HL-60 (cell line): ENCODE measurements at places on chromosomes 4 and X.

GRCh38 chr4:78310007-78310739, 241.4 kb upstream of the ANXA3 start:
- no peak for DNase-seq

GRCh38 chr4:15239866-15240265, 188.0 kb upstream of the C1QTNF7 start:
- no peak for DNase-seq

- no peak for DNase-seq
Measured at GRCh38 chr4:7719354-7720174, 220.1 kb downstream of the AFAP1 start.

- DNase-seq, result no peak
Measured at GRCh38 chr4:153218961-153219360, 14.7 kb downstream of the TRIM2 start.

GRCh38 chrX:94216738-94217137, 542.7 kb downstream of the FAM133A start:
- no peak for DNase-seq

DNA sequence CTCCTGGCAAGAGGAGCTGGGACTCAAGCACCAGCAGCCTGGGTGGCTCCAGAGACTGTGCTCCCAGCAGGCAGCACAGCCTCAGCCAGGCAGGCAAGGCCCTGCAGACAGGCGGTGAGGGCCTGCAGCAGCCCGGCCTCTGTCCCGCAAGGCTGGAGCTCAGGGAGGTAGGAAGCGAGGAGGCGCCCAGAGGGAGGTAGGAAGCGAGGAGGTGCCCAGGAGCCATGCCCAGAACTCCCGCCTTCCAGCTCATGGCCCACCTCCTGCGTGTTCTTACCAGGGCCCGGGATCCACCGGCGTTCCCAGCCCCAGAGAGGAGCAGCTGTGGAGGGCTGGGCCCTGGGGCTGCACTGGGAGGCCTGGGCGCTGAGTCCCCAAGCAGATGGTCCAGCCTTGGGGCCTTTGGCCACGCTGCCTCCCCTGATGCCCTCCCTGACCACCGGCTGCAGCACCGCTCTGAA, 133.1 kb downstream of the HMX1 start:
- no peak for DNase-seq

- DNase-seq, result no peak
Measured at GRCh38 chrX:15511563-15511962, 11.0 kb downstream of the BMX start.

DNA sequence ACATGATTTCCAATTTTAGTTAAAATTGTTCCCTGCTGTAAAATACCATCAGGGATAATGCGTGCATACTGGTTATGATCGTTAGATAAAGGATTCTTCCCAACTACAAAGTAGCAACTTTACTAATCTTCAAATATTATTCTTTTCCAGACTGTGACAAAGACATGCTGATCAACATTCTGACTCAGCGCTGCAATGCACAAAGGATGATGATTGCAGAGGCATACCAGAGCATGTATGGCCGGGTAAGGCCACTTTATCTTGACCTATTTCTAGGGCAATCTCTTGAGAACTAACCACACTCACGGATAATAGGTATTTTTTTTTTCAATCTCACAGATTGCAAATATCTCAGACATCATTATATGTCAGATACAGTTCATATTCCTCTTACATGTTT, 47.0 kb downstream of the ANXA10 start:
- no peak for DNase-seq

GRCh38 chr4:82217986-82218715, 155.6 kb downstream of the HNRNPD start:
- no peak for DNase-seq

- DNase-seq, result peak; percentile 52
Measured at GRCh38 chrX:2707334-2707760, 16.3 kb downstream of the CD99 start.

DNA sequence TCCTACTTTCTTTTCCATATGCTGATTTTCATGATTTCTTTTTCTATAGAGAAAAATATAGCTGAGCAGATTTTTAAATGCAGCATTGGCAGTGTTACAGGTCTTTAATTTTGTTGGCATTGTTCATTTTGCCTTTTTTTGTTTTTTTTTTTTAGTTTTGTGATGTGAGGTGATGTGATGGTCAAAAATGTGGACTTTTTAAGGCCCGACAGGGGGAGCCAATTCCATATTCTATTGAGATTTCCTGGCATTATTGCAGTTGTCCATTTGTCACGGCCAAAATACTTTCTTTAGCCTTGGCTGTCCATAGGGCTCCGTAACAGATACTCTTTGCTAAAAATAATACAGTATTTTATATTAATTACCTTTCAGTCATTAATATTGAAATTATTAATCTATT, 47.8 kb downstream of the SLIT2 start:
- DNase-seq, result no peak

DNA sequence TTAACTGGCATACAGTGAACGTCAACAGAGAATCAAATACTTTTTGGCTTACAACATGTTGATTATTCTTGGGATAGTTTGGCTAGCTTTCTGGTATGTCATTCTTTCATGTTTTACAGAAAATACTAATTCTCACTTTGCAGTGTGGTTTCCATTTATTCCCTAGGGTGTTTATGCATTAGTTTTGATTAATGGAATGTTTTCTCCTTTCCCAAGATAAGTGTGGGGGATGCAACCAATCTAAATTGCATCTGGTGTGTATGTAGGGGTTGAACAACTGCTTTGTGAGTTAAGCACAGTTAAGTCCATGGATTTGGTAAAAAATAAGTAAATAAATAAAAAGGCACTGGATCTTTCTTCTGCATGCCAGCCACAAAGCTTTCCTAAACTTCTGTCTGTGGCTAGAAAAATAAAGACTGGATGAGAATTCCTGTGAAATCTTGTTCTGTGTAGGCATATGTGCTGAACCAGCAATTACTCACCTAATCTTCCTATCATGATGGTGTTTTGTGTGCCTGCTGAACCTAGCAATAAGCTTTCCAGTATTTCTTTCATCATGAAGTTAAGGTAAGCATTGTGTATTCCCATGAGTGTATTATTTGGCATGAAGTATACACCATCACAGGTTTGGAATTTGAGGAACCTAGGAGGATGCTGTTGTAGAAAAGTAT, 50.6 kb upstream of the TENM3 start:
- no peak for DNase-seq

GRCh38 chrX:38277802-38278201, 49.5 kb downstream of the RPGR start:
- DNase-seq, result no peak

DNA sequence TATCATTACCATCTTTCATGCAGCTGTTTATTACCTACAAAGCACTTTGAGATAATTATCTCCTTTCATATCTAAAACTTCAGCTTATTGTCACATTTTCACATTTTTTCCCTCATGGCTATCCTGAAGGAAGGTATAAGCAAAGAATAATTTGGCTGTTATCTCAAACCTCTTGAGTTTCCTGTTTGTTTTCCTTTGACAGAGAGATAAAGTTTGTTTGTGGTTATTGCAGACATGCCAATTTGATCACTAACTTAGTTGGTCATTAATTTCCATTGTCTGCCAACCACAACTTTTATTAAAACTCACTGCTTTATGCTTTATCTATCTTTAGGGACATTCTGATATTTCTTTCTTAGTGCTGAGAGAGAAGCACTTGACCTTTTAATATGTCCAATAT, 89.8 kb upstream of the SPANXB1 start:
- no peak for DNase-seq

GRCh38 chrX:153487590-153488071, 7.1 kb upstream of the BGN start:
- no peak for DNase-seq

DNA sequence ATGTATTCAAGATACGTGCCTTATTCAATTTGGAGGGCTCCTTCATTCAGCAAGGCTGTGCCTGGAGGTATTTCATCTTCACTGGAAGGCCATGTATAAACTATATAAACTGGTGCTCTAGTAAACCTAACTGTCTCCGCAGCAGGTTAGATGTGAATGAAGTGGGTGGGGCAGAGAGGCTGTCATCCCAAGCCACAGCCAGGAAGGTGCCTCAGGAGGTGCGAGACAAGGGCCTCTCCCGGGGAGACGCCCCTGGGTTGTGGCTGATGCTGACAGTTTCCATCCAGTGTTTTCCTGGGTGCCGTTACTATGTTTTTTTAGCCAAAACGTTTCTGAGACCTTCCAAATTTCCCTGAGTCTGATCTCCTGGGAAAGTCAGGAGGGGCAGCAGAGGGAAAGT, 221.5 kb upstream of the RPL34 start:
- no peak for DNase-seq

DNA sequence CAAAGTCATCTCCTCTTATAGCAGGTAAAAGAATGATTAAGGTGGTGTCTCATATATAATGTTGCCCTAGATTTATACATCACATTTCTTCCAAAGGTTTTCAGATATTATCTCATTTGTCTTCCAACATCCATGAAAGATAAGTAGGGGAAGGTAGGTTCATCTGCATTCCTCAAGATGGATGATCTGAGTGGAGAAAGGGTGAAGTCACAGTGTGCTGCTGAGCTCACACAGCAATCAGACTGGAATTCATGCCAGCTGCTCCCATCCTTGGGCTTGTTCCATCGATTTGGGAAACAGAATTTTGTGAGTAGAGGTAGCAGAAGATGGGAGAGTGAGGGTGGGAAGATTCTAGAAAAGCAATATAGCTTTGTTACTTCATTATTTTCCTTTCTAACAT, 482.4 kb downstream of the INPP4B start:
- DNase-seq, result no peak

DNA sequence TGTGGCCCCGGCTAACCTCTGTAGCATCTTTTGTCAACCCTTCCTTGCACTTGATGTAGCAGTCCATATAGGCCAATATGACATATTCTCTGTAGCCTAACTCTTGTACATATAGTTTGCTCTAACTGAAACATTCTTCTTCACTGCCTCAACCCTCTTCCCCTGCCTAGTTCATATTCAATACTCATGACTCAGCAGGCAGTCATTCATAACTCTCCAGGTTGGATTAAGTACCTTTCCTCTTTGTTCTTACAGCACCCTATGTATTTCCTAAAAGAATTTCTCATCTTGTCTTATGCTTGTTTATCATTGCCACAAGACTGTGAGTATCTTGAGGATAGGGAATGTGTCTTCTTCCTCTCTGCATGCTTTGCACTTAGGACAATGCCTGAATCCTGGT, 76.9 kb downstream of the TMLHE start:
- DNase-seq, result no peak

GRCh38 chr4:121764702-121765367, at the start of gene SMIM43:
Gene SMIM43, minus strand, starts transcription at chr4:121765164. Its CDS starts 59 bp downstream, at chr4:121765105.
- no peak for DNase-seq

- DNase-seq, result no peak
Measured at GRCh38 chrX:104254442-104255115, at the start of gene ESX1. Gene ESX1, minus strand, starts transcription at chrX:104254933. Its CDS starts 84 bp downstream, at chrX:104254849.

DNA sequence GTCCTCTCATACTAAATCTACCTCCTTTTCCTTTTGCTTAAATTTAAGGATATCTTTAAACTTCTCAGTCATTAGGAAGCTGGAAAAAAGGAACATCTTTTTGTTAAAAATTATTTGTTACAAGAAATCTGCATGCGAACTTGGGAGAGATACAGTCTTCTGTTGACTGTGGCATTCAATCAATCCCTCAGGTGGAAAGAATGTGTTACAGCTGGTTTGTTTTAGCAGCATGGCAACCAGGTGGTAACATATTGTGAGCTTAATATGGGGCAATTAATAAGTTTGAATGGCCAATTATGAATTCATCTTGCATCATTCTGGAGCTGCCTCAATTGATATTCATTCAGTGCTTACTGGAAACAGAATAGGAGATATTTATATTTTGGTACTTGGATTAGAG, 135.0 kb downstream of the GC start:
- no peak for DNase-seq

DNA sequence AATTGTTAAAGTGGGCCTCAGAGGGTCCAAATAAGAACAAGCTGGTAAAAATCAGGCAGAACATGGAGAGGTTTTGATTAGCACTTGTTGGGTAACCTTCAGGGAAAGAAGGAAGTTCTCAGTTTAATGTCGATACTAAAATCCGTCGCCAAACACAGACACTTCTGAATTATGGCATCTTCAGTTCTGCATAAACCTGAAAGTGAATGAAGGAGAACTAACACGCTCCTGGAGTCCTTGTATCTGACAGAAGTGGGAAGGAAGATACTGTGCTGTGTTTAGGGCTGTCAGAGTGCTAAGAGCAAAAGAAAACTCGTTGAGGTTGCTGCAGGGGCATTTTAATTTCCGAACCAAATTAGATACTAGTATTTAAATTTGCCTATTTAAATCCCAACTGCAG, 106.2 kb downstream of the TMA16 start:
- DNase-seq, result no peak

DNA sequence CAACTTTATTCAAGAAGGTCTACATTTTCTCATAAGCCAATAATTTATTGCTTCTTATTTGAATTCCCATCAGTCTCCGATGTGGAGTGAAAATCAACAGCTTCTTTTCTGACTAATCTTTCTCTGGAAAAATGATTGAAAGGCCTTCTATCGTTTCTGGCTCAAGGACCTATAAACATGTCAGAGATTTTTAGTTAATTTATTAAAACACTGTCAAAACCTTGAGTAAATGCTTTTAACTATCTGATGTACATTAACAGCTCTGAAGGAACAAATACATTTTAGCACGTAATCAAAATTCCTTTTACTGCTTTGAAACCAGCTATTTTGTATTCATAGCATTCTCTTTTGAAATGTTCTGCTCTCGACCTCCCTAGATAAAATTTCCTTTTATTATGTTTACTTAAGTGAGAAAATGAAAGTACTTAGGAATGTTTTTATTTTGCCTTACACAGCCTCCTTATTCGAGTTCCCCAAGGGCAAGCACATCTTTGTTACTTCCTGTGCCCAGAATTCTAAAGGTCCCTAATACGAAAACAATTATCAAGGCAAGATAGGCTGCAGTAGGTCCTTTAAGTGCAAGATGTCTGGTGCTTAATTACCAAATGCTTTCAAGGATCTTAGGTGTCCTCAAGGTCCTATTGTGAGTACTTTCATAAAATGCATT, 3.1 kb upstream of the ZFX start:
- DNase-seq, result no peak

- DNase-seq, result no peak
Measured at GRCh38 chr4:94649381-94650133, 108.2 kb upstream of the BMPR1B start.

GRCh38 chr4:155604718-155605626, 61.7 kb upstream of the GUCY1A1 start:
- DNase-seq, result no peak

- DNase-seq, result no peak
Measured at GRCh38 chr4:182556580-182556979, 313.4 kb downstream of the TENM3 start.

GRCh38 chr4:6965329-6965728, 55.7 kb downstream of the TBC1D14 start:
- no peak for DNase-seq

- peak; percentile 70 for DNase-seq
Measured at GRCh38 chr4:140103676-140104075, 50.3 kb downstream of the MAML3 start.

GRCh38 chr4:173252024-173252935, 81.9 kb downstream of the HMGB2 start:
- peak; percentile 64 for DNase-seq

DNA sequence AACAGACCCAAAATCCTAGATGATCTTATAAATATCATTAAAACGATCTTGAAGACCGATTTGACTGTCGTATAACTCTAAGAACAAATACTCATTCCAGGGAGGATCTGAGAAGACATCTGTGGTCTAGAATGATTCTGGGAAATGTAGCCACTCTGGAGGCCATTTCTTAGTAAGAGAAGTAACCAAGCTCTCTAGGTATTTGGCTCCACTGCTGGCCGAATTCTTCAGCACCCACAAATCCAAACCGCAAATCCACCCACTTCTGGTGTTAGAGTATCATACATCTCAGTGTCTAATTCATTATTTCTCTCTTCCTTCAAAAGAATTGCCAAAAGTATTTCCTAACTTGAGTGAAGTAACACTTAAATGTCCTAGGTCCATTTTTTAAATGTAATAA, 23.9 kb downstream of the KLHL5 start:
- DNase-seq, result no peak
